ENCODE measurements at places on chromosomes 1 and 21. TPM values are rescaled to one million over a fixed set of nuclear protein-coding genes. Genes with fewer than 3 reads are reported as not detected.

The NEK2 gene
- total RNA-seq: 43.0 TPM

The HES4 gene
- total RNA-seq: 52.6 TPM

The ZNF697 gene
- total RNA-seq: 2.2 TPM

The DDAH1 gene
- 7.0 TPM for total RNA-seq

The PTGS2 gene
- 7.3 TPM for total RNA-seq

The RNF186 gene
- not detected for total RNA-seq

The OPRD1 gene
- total RNA-seq: 0.02 TPM

The NFASC gene
- 1.5 TPM for total RNA-seq

The CR1L gene
- not detected for total RNA-seq

The S100A12 gene
- total RNA-seq: not detected

The SLC35F3 gene
- total RNA-seq: 5.4 TPM

The SPRR1B gene
- total RNA-seq: not detected

The S100A7 gene
- not detected for total RNA-seq

The TFF3 gene
- not detected for total RNA-seq

The EXTL1 gene
- total RNA-seq: not detected

The CACNA1S gene
- not detected for total RNA-seq

The PROK1 gene
- not detected for total RNA-seq

The ATP6V0B gene
- total RNA-seq: 154 TPM

The AKIRIN1 gene
- 42.4 TPM for total RNA-seq

The LORICRIN gene
- not detected for total RNA-seq

The RNU1-4 gene
- not detected for total RNA-seq

The S100A5 gene
- total RNA-seq: 1.3 TPM

The SLC45A1 gene
- total RNA-seq: 7.0 TPM

The PRELP gene
- not detected for total RNA-seq

The MTARC2 gene
- 11.2 TPM for total RNA-seq

The ARMH1 gene
- 0.54 TPM for total RNA-seq

The C1orf105 gene
- total RNA-seq: 0.33 TPM

The SERINC2 gene
- 30.0 TPM for total RNA-seq

The TMEM125 gene
- total RNA-seq: not detected

The KLF17 gene
- total RNA-seq: 0.67 TPM

The CFAP74 gene
- total RNA-seq: not detected

The DMBX1 gene
- total RNA-seq: 0.70 TPM

The NUAK2 gene
- total RNA-seq: 28.8 TPM

The AK4 gene
- total RNA-seq: 28.2 TPM

The LRRC53 gene
- not detected for total RNA-seq

The PRUNE1 gene
- 15.9 TPM for total RNA-seq

The KIF14 gene
- 10.2 TPM for total RNA-seq

The BTBD19 gene
- total RNA-seq: 1.8 TPM

The F13B gene
- not detected for total RNA-seq

The ICOSLG gene
- total RNA-seq: 3.9 TPM

The PIGR gene
- not detected for total RNA-seq

The S100A6 gene
- total RNA-seq: 3,724 TPM

The CNST gene
- 9.3 TPM for total RNA-seq

The TMEM269 gene
- total RNA-seq: 0.08 TPM

The TLR5 gene
- total RNA-seq: 0.05 TPM
